ENCODE measurements at places on chromosomes 13 and 19.

- peak; percentile 39 for DNase-seq
These were observed 8.2 kb upstream of the NFIC start for GRCh38 chr19:3357992-3358688.

DNA sequence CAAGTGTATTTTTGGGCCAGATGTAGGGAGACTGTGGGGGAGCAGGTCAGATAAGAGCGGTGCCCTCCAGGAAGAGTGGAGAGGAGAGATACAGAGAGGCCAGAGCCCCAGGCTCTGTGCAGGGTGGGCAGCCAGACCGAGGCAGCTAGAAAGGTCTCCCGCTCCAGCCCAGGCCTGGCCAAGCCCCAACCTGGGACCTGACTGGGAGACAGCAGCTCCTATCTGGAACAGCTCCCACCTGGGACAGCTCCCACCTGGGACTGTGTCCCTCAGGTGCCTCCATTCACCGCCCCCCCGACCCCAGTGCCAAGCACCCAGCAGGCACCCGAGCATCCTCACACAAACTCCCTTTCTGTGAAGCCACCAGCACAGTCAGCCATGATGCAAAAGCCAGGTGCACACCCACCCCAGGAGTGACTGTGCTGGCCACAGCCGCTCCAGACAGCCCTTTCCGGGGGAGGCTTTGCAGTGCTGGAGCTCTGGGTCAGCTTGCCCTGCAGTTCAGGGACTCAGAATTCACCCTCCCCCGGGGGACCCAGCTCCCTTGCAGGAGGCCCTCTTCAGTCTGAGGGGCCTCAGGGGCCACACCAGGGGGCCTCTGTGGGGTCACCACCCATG lies 2.1 kb upstream of the GRTP1 start:
- DNase-seq = no peak

- peak; percentile 71 for DNase-seq
These were observed 243.6 kb downstream of the DLEU7 start for GRCh38 chr13:50599927-50600326.

- no peak for DNase-seq
These were observed 116.9 kb downstream of the CCNA1 start for GRCh38 chr13:36549126-36549702.

DNA sequence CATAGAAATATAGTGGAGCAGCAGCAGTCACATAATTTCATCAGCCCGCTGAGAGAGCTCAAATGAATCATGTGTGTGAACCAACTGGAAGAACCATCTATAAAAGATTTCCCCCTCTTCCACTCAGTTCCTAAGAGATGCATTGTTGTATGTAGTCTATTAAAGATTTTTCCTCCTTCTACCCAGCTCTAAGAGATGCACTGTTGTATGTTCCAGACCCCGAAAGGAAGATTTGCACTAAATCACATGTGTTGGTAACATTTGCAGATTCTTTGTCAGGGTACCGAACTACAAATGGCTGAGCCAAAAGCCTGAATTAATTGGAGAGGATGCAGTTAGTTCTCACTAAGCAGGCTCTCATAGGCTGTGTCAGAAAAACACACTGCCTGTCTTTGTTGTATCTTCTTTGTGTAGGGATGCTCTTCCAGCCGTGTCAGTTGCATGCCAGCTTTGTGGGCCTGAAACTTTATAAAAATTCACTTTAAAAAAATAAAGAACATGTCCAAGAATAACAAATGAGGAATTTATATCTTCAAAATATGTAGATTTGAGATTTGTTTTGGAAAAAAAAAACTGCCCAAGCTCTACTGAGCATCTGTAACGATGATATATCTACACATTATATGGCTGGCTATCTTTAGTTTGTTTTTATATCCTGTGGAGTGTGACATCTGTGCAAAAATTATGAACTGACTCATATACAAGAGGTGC lies 223.1 kb downstream of the MZT1 start:
- DNase-seq = peak; percentile 49

All from cerebellar cortex (tissue), 1 donor.